ENCODE measurements at places on chromosomes 6 and 20.

GRCh38 chr6:12243169-12243568, 47.0 kb upstream of the EDN1 start:
- no peak for DNase-seq

DNA sequence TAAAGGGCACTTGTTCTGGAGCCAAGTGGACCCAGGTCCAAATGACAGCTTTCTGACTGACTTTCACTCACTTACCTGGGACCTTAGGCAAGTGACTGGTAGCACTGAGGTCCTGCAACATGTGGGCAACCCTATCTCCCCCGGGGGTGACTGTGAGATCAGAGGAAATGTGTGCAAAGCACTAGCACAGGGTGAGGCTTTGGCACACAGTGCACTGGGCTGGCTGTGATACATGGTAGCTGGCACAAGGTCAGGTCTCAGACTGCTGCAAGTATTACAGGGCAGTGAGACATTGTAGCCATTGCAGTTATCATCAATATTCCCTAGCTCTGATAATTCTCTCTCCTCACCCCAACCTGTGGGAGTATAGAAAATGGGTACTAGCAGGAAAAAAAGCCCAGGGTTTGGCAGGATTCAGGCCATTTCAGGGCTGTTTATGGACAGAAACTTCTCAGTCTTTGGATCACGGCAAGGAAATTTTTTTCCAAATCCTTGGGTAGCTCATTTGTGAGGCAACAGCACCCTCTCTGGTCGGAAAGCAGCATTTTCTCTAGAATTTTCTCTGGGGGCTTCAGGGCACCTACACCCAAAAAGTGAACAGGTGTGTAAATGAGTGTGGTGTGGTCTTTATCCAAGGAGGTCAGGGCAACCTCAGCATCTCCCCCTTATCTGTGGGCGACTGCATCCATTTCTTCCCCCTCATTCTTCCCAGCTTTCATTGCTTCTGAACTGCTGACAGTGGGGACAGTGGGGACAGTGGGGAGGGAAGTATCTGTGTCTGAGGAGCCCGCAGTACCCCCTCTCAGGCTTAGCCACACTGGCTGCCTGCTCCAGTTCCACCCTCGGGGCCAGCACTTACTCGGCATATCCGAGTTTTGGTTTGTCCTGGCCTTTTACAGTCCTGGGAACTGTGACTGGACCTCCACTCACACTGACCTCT, 148.7 kb upstream of the PHACTR3 start:
- DNase-seq = peak; percentile 74

- no peak for DNase-seq
Observed at GRCh38 chr20:52539891-52540290, 348.3 kb upstream of the ZFP64 start.

GRCh38 chr6:119241111-119241465, 108.5 kb downstream of the MAN1A1 start:
- no peak for DNase-seq

GRCh38 chr20:2042400-2042799, 48.5 kb upstream of the PDYN start:
- DNase-seq = no peak

DNA sequence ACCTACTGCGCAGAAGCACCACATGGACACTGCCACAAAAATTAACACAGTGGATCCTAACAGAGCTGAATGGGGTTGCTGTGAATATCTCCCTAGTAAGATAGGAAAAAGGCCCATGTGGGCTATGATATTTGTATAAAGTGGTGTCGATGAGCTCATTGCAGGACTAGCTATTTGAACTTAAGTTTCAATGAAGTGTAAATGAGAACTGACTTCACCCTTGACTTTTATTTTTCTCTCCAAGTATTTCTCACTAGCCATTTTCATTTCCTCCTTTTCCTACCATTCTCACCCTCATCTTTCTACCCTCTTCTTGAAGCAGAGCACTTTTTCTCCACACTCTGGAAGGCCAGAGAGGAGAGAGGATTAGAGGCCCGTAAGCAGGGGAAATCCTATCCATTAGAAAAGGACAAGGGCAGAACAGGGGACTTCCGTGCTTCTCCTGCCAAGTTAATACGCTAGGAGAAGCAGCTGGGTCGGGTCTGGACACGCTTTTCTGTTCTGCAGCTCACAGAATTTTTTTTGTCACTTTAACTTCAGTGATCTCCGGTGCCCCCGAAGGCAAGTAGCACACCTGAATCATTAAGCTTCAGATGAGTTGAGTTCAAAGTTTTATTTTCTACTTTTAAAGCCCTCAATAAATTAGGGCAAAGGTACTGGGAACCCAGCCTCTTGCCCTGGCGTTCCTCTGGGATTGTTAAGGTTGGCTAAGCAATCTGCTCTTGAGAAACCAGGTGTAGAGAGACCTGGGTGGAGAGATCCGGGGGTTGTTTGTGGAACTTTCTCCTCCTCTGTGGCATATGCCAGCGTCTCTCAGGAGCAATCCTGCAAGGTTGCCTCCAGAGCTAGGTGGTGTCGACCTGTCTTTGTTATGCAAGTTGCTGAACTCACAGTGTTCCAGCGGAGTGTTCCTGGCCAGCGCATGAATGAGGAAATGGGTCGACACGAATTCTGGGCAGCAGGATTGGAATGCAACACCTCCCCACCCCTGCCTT, 56.2 kb upstream of the ARID1B start:
- DNase-seq = peak; percentile 85

- DNase-seq = no peak
Observed at GRCh38 chr6:158516098-158516497, 43.8 kb upstream of the TMEM181 start.

DNA sequence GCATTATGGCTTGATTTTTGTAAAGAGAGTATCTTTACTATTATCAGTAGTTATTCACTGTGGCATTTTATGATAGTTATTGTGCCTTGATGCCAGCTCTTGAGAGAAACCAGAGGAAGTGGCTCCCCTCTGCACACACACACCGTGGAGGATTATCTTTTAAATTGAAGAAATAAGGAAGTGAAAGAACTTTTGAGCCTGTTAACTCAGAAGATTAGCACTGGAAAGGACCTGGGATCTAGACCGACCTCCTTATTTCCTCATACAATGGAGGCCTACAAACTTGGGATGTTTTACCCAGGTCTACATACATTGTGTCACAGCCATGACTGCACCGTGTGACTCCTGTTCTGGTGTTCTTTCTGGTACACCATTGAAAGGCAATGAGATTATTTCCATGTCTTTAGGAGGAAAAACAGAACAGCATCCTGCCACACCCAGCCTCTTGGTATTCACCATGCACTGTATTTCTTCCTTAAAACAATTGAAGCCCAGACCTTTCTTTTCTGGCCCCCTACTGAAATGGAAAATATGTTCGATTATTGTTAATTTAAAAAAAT, 40.6 kb downstream of the HECA start:
- DNase-seq = no peak

DNA sequence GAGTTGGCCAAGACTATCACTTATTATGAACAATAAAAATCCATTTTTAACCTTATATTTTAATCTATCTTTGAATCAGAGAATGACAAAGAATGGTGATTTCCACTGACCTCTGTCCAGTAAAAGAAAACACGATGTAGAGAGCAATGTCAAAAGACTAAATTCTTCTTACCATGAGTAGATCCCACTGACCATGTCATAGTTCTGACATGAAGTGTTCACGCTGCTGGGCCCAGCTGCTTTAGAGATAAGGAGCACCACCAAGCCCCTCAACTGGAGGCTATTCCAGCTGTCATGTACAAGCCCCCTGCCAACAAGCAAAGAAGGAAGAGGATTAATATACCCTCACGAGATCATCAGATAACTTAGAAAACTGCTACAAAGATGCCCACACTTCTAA, 125.3 kb downstream of the PDSS2 start:
- DNase-seq = no peak

- no peak for DNase-seq
Observed at GRCh38 chr6:155335265-155335664, 21.0 kb upstream of the TFB1M start.
